HuH-7 (cell line): ENCODE measurements at places on chromosomes 2 and 18.

DNA sequence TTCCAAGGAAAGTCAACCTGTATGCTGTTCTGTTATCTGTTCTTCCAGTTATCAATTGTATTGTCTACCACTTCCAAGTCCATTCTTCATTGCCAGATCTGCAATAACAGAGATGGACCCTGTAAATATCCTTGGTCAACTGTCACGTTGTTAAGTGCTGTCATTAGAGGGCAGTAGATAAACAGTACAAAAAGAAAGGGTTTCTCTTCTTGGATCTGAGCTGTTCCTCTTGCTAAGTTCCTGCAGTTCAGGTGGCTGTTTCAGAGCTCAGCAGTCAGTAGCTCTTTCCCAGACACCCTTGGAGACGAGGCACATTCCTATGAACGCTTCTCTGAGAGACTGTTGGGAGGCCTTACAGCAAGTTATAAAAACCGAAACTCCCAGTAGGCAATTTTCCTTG lies 957.1 kb upstream of the CHAC2 start:
- peak; percentile 14 for DNase-seq

- DNase-seq: no peak
Measured at GRCh38 chr2:173054466-173054865, 21.2 kb upstream of the MAP3K20 start.

- no peak for DNase-seq
Measured at GRCh38 chr2:227471412-227471811, 544 bp upstream of the AGFG1 start.

- DNase-seq: peak; percentile 19
Measured at GRCh38 chr2:186780701-186781316, 68.2 kb downstream of the ZSWIM2 start.

DNA sequence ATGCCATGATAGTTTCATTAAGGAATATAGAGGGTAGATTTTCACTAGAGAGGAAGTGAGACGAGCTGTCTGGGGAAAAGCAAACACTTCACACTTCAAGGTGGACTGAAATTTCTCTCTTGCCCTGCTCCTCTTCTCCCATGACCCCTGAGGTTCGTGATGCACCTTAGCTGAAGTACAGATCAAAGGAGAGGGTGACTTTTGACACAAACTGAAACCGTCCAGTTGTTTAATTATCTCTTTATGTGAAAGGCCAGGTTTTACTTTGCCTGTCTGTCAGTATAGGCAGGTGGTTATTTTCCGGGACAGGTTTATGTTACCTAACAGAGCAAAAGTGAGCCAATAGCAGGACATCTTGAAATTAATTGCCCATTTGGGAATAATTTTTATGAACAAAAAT lies 41.0 kb upstream of the FOXI3 start:
- DNase-seq: no peak

DNA sequence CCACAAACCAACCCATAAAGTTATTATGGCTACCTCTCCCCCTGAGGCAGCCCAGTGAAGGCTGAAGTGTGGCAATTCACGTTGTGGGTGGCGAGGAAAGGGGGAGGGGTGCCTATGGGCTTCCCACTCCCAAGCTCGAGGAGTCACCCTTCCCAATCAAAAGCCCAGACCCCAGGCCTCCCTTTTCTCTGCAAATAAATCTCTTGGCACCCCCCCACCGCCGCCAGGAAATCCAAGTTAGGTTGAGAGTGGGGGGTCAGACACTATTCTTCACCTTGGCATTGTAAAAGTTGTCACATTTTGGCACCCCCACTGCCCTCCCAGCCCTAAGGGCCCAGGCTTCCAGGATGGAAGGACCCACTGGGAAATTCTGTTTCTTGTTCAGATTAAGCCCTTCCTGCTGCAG lies 6.9 kb downstream of the ANKRD53 start:
- DNase-seq: no peak

GRCh38 chr2:190996338-190996946 lies 17.5 kb downstream of the STAT1 start:
- DNase-seq: peak; percentile 69

DNA sequence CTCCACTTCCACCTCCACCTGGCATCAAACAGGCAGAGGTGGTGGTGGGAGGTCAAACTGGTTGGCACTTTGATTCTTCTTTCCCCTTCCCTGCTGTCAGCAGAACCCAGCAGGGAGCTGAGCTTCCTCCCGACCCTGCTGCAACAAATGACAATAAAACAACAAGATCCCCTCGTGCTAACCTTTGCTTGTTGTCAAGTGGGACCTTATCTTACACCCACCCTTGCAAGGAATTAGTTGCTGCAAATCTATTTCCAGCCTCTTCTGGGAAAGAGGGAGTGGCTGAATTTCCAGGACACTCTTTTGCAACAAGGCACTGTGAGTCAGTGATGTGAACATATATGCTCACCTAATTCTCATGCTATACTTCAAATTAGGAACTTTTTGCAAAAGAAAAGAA lies 655.1 kb downstream of the DSC3 start:
- DNase-seq: no peak

GRCh38 chr2:12556762-12557161 lies 160.0 kb upstream of the TRIB2 start:
- DNase-seq: no peak

DNA sequence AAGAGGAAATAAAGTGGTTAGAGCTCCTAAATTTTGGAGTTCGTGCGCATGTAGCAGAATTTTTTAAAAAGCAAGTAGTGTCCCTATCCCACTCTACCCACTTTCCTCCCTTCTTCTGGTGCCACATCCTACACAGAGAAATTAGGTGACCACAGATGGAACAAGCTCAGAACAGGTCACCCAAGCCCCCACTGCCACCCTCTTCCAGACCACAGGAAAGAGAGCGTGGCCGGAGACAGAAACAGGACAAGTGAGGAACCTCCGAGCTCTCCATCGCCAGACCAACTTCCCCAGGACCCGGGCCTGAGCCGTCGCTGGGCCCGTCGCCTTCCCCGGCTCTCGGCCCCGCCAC lies 433 bp downstream of the NPC1 start:
- DNase-seq: no peak

- DNase-seq: no peak
Measured at GRCh38 chr2:72806280-72806945, 19.4 kb downstream of the EXOC6B start.

GRCh38 chr2:231992888-231993287 lies 31.4 kb downstream of the DIS3L2 start:
- DNase-seq: no peak

- DNase-seq: no peak
Measured at GRCh38 chr18:55121397-55122170, 162.3 kb upstream of the CCDC68 start.

GRCh38 chr2:40584432-40584831 lies 132.5 kb upstream of the SLC8A1 start:
- no peak for DNase-seq

DNA sequence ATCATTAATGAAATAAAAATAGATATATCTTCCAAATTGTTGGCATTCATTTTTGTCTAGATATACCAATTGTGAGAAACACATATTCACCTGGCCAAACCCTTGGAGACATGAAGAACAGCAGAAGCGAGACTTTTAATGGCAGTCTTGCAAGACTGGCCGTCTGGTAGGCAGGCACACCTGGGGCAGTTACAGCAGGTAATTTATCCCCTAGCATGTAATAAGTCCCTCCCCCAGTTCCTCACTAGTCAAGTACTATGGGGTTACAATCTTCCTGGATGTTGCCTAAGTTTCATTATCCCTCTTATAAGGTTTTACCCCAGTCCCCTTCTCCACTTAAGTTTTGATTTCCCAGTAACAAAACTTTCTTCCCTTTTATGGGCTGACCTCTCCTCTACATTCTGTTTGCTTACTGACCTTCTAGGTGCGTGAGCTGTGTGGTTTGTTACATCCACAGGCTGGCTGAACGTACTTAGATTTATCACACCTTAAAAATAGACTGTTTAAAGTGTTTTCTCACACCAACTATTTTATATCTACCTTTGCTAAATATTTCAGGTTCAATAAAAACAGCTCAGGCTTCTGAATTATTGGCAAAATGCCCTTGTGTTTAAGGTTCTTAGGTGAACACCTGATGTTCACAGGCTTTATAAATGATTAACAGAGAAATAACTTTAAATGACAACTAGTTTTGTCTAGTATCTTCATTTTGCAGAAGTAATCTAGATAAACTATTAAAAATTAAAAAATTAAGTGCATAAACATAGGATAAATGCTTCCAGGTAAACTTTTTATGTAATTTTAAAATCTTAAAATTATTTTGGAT lies 365.0 kb upstream of the TFPI start:
- DNase-seq: no peak

- DNase-seq: no peak
Measured at GRCh38 chr18:78822949-78823285, 156.7 kb upstream of the SALL3 start.

- DNase-seq: no peak
Measured at GRCh38 chr2:116787848-116788247, 1026.6 kb upstream of the DDX18 start.

DNA sequence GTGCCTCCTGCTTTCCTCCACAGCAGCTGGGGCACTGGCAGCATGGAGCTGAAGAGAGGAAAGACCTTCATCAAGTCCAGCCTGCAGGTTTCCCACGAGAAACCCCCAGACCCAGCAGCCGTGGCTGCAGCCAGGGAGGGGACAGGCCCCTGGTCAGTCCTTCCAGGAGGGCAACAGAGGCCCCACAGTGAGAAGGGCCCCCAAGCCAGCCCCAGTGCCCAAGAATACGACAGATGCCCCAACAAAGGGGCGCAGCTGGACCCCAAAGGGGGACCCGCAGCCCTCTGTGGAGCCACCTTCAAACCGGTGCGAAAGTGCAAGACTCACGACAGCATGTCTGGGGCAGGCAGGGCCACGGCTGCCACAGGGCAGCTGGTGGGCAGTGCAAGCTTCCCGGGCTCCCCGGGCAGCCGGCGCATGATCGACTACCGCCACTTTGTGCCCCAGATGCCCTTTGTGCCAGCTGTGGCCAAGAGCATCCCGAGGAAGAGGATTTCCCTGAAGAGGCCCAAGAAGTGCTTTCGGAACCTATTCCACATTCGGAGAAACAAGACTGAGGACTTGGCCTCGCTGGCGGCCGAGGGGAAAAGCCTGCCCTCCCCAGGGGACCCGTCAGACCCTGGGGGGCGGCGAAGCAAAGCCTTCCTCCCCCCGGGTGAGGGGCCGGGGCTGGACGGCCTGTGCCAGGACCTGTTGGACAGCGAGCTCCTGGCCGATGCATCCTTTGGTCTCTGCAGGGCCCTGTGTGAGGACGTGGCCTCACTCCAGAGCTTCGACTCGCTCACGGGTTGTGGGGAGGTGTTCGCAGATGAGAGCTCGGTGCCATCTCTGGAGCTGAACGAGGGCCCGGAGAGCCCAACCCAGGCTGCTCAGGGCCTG lies 6.9 kb downstream of the AMER3 start:
- DNase-seq: no peak

DNA sequence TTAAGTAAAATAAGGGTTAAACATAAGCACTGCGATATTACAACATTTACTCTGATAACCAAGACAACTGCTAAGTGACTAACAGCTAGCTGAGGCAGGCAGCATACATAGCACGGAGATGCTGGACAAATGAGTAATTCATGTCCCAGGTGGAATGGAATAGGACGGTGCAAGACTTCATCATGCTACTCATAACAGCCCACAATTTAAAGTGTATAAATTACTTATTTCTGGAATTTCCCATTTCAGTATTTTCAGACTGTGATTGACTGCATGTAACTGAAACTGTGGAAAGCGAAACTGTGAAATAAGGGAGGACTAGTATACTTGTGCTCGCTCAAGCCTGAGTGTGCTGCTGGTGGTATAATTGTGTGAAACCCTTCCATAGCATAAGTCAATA lies 12.9 kb downstream of the IER3IP1 start:
- no peak for DNase-seq

DNA sequence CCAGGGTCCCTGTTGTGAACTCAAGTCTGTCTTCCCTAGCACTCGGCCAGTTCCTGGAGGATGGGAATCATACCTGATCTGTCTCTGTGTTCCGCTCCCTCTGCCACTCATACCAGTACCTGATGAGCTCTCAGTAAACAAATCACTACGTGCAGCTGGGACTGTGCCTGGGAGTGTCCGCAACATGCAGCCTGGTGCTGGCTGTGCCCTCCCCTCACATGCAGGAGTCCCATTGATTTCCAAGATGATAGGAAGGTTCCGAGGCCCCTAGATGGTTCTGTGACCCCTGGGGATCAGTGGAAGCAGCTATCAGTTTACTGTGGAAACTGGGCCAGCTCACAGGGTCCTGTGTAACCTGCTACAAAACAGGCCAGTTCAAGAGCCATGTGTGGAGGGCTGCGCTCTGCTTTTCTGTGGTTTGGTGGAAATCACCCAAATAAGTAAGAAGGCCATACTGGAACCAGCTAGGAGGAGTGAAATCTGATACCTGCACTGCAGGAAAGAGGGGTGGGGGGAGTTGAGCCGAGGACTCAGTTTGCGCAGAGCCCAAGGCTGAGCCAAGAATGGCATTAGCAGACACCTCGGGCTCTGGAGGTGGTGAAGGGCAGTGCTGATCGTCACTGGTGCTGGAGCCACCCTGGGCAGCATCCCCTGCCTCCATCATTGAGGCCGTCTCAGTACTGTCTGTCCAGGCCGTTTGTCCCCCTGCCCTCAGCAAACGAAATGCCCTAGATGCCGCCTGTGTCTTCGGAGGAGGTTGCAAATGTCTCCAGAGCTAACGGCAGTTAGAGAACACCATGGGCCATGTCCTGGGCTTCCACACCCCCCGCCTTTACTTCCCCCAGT lies 93.3 kb downstream of the KLHL29 start:
- DNase-seq: no peak

DNA sequence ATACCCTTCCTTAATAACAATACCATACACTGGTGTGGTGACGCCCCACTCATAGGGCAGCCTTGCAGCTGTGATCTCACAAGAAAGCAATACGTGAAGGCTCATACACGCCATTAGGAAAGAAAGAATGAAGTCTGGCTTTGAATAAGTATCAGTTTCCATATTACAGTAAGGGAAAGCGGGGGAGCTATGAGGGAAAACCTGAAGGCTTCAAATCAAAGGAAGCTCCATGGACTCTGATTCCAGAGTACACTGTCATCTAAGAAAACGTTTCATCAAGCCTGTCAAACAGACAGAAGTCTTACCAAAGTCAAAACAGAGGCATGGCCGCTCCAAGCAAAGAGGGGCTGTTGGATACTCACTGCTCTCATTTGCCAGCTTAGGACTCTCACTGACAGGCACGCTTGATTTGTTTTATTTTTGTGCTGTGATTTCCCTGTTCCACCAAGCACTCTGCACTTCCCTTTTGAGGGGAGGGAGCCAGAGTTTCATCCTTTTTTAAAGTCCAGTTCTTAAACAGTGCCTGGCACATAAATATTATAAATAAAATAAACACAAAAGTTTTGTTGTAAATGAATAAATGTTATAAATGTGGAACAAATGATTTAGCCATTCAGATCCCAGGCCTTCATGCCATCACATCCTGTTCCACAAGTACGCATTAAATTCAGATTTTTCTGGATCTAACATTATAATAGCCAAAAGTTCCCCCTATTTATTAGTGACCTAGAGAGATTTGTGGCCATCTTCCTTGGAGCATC lies 221.2 kb downstream of the PIEZO2 start:
- no peak for DNase-seq
